ENCODE measurements at places on chromosomes 2 and 18.

DNA sequence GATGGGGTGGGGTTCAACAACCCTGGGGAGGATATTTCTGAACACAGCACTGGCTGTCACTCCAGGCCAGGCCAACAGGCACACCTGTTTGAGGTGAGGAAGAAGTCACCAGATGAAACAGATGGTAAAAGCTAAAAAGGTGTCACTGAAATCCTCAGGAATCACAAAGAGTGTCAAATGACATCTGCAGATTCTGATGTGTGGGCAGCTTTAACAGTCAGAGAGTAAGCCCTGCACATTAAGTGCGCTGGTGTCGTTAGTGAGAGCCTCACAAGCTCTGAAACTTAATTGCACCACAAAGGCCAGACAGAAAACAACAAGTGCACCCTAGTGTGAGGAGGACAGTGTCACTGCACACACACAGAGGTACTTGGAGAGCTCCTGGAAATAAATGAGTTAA, 13.6 kb downstream of the FLACC1 start:
- no peak overlapping the region for H3K4me3 ChIP-seq
- H3K36me3 ChIP-seq: no peaks in the 10 kb centered on the region
- H3K27me3 ChIP-seq: no peaks in the 10 kb centered on the region
- no peak overlapping the region for H3K27ac ChIP-seq

DNA sequence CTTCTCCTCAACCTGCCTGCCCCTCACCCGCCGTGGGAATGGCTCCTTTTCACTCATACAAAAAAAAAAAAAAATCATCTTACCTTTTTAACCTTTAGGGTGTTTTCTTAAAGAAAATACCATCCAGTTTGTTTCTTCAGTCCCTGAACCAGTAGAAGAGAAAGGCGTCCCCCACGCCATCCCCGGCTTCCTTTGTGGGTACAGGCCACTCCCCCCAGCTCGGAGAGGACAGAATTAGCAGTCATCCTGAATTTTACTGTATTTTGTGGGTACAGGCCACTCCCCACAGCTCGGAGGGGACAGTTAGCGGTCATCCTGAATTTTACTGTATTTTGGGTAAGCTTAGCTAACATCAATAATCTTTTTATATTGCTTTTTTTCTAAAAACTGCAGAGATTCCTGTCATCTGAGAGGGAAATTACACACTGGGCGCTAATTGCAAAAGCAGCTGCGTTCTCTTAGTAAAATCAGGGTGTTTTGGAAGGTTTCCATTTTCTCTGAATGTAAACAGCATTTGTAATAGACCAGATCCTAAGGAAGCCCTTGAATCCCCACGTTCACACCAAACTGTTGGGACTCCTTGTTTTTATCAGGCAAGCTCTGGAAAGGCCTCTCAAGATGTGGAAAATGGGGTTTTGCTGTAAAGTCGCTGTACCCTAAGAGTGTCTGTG, 72.5 kb downstream of the NFATC1 start:
- H3K36me3 ChIP-seq: no peaks in the 10 kb centered on the region
- H3K27me3 ChIP-seq: no peaks in the 10 kb centered on the region
- no peak for DNase-seq
- no peak overlapping the region for H3K27ac ChIP-seq

DNA sequence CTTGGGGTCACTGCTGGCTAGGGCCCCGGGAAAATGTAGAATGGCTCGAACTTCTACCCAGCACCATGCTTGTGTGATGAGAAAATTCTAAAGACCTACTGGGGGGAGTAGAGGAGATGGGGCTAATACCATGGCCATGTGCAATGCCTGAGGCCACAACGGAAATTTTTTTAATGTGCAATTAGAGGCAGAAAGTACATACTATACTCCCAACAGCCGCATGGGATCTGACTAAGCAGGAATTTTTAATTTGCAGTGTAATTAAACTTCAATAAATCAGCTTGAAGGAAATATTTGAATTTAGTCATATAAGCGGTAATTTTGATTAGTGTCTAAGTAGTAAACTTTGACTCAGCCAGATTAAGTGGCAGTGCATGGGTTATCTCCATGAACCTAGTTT, 53.2 kb upstream of the CNGA3 start:
- no peaks in the 10 kb centered on the region for H3K4me1 ChIP-seq
- no peak overlapping the region for H3K4me3 ChIP-seq
- no peak overlapping the region for H3K27ac ChIP-seq
- no peak for DNase-seq
- H3K36me3 ChIP-seq: no peaks in the 10 kb centered on the region

- no peak for DNase-seq
- H3K27me3 ChIP-seq: no peaks in the 10 kb centered on the region
- H3K4me1 ChIP-seq: peaks cover 5% of the 10 kb centered on the region
Measured at GRCh38 chr2:120439637-120440384, 93.9 kb downstream of the INHBB start.

- H3K27me3 ChIP-seq: no peaks in the 10 kb centered on the region
- no peak for DNase-seq
- H3K36me3 ChIP-seq: no peaks in the 10 kb centered on the region
- no peak overlapping the region for H3K27ac ChIP-seq
- no peak overlapping the region for H3K4me3 ChIP-seq
Measured at GRCh38 chr18:65021021-65021420, 729.8 kb upstream of the CDH7 start.

DNA sequence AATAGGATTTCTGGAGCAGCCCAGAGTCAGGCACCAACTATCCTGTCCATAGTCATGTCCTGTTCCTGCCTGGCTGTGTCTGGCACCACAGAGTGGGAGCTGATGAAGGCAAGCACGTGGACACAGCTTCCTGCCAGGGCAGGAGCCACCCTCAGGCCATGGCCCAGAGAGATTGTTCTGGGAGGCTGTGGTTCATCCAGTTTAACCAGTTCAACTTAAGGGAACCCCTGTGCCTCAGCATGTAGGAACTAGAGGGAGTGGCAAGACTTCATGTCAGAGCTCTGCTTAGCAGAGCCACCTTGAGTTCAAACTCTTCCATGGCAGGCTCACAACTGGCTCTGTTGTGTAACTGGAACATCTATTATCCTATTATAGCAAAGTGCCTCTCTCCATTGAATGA, 73.2 kb upstream of the NCKAP5 start:
- H3K27me3 ChIP-seq: no peaks in the 10 kb centered on the region
- H3K4me1 ChIP-seq: no peaks in the 10 kb centered on the region
- no peak overlapping the region for H3K27ac ChIP-seq
- H3K36me3 ChIP-seq: no peaks in the 10 kb centered on the region

GRCh38 chr2:101744832-101745231, 47.3 kb downstream of the MAP4K4 start:
- no peaks in the 10 kb centered on the region for H3K27me3 ChIP-seq
- H3K27ac ChIP-seq: no peak overlapping the region
- H3K4me3 ChIP-seq: no peak overlapping the region
